ENCODE measurements at places on chromosomes 7 and 10.

DNA sequence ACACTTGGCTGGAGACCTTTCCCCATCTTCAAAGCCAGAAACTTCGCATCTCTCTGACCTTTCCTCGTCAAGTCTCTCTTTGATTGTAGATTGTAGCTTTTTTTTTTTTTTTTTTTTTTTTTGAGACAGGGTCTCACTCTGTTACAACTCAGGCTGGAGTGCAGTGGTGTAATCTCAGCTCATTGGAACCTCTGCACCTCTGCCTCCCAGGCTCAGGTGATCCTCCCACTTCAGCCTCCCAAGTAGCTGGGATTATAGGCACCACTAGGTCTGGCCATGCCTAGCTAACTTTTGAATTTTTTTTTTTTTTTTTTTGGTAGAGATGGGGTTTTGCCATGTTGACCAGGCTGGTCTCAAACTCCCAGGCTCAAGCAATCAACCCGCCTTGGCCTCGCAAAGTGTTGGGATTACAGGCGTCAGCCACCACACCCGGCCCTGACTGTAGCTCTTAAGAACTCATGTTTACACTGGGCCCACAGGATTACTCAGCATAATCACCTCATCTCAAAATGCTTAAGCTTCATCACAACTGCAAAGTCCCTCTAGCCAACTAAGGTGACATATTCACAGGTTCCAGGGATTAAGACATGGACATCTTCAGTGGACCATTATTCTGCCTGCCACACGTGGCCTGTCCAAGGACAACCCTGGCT, 11.7 kb downstream of the POLL start:
- no peak for DNase-seq
- peaks cover 2% of the 10 kb centered on the region for H3K27me3 ChIP-seq
- no peak overlapping the region for H3K27ac ChIP-seq
- peaks cover 4% of the 10 kb centered on the region for H3K36me3 ChIP-seq

- DNase-seq, result peak; percentile 40
- H3K4me1 ChIP-seq, result no peaks in the 10 kb centered on the region
- H3K27me3 ChIP-seq, result no peaks in the 10 kb centered on the region
- H3K36me3 ChIP-seq, result no peaks in the 10 kb centered on the region
- H3K27ac ChIP-seq, result no peak overlapping the region
- no peak overlapping the region for H3K4me3 ChIP-seq
Measured at GRCh38 chr7:157525491-157525915, 188.7 kb downstream of the DNAJB6 start.

DNA sequence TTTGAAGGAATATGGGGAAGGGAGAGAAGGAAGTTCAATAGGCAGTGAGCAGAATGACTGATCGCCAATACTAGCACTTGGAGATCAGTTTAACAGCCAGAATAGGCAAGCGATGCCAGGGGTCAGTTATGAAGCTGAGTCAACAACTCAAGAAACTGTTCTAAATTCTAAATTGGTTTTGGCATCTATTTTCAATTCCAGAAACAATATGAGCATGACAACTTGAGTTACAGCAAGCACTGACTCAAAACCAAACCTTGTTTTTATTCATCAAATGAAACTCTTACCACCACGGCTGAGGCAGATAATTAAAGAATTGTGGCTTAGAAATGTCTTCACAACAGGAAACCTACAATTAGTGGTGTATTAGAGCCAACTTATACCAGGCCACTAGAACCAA, 180.5 kb upstream of the ASAH2 start:
- peaks cover 6% of the 10 kb centered on the region for H3K4me1 ChIP-seq
- no peak overlapping the region for H3K4me3 ChIP-seq
- H3K36me3 ChIP-seq, result no peaks in the 10 kb centered on the region

DNA sequence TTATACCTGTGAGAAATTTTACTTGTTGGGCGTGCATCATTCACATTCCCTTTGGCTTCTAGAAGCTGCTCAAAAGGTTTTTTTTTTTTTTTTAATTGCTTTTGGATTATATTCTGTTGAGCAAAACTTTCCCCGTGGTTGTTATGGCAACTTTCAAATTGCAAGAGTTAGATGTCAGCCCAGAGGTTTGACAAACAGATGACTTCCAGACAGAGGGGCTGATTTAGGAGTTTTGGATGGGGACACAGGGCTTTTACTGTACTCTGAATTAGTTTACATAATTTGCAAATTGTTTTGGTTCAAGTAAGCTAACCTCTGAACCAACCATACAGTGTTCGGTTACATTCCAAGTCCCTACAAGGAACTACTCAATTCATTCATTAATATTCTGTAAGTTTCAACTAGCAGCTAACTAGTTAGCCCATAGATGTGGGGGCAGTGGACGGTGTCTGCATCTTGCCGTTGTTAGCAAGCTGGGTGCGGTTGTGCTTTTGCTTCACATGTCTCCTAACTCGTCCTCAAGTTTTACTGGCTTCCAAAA, 66.4 kb upstream of the JAZF1 start:
- no peak overlapping the region for H3K4me3 ChIP-seq
- H3K36me3 ChIP-seq, result no peaks in the 10 kb centered on the region
- peaks cover 7% of the 10 kb centered on the region for H3K4me1 ChIP-seq
- H3K27ac ChIP-seq, result no peak overlapping the region
- H3K27me3 ChIP-seq, result no peaks in the 10 kb centered on the region

DNA sequence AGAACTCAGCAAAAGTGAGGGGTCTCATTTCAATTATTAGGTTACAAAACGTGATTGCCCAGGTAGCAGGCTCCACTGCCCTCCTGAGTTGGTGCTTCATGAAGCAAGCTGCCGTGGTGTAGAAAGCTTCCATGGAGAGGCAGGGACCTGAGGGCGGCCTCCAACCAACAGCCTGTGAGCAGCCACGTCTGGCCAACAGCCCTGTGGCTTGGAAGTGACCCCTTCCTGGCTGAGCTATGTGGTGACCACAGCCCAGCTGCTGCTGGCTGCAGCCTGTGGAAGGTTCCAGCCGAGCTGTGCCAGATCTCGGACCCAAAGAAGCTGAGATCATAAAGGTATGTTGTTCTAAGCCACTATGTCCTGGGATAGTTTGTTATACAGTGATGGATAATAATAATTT, 122.5 kb upstream of the KLF6 start:
- H3K4me1 ChIP-seq, result no peaks in the 10 kb centered on the region
- no peak overlapping the region for H3K4me3 ChIP-seq
- no peak overlapping the region for H3K27ac ChIP-seq
- no peak for DNase-seq
- no peaks in the 10 kb centered on the region for H3K36me3 ChIP-seq
- no peaks in the 10 kb centered on the region for H3K27me3 ChIP-seq

DNA sequence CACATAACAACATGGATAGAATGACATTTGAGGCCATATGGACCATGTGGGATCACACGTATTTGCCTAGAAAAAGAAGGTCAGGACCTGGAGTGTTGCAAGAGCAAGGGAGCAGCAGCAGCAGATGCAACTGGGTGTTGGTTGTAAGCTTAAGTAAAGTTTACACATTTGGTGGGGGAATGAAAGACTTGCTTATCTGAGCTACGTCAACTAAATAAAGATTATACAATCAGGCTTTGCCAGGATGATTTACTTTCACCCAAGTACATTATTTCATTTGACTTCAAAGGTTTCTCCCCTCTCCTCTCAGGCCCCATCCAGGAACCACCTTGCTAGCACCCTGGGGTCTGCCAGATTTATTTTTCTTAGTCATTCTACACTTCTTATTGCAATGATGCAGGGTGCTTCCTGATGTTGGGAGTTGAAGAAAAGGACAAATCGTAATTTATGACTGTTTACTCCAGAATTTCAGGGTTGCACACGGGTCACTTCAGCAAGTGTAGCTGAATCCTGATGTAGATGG, 591.9 kb upstream of the IGFBP3 start:
- H3K27me3 ChIP-seq, result no peaks in the 10 kb centered on the region
- H3K27ac ChIP-seq, result no peak overlapping the region
- no peak for DNase-seq

DNA sequence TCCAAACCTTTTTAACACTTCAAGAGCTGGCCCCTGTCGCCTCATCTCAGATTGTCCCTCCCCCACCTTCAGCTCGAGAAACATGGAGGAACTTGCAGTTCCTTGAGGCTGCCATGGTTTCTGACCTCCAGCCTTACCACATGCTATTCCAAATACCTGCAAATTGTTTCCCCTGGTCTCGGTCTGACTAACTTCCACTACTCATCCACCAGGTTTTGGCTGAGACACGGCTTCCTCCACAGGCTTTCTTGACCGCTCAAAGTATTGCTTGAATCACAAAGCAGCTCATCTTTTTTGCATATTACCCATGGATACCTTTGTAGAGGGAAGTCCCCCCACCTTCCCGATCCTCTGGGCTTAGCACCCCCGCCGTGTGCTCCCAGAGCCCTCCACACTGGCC, 5.2 kb upstream of the SAMD8 start:
- H3K27me3 ChIP-seq, result no peaks in the 10 kb centered on the region
- no peak overlapping the region for H3K4me3 ChIP-seq
- no peaks in the 10 kb centered on the region for H3K36me3 ChIP-seq
- H3K27ac ChIP-seq, result peak overlapping the region; percentile 32

- no peak for DNase-seq
- H3K36me3 ChIP-seq, result no peaks in the 10 kb centered on the region
- H3K4me3 ChIP-seq, result no peak overlapping the region
- no peaks in the 10 kb centered on the region for H3K27me3 ChIP-seq
Measured at GRCh38 chr10:60677531-60678129, 100.6 kb upstream of the CDK1 start.

DNA sequence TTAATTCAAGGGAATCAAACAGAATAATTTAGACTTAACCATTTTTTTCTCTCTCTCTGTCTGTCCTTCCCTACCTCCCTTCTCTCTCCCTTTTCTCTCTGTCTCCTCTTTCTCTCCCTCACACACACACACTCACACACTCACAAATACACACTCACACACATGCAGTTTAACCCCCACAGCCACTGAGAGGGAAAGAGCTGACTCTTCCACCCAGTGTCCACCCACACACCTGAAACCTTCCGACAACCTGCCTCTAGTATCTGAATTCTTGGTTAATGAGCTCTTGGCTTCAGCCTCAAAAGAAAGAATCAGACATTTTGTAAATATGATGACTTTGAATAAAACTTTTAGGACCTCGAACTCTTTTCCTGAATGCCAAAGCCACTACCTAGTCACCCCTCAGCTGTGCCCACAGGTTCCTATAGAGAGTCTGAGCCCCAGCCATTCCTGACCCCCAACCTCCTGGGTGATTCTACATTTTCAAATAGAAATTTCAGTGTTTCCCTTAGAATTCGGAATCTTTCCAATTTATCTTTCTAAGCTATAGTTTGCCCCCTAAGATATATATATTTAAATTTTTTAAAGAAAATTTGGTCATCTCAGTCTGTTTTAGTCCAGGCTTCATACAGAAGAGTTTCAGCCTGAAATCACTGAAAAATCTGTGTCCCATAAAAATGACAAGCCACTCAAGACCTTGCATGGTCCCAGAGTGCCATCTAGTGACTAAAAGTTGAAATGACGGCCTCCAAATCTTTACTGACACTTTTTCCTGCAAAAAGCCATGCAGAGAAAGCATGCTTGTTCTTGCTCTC, 202.8 kb downstream of the IPMK start:
- no peak overlapping the region for H3K27ac ChIP-seq
- H3K4me1 ChIP-seq, result no peaks in the 10 kb centered on the region
- no peak overlapping the region for H3K4me3 ChIP-seq
